ENCODE measurements at places on chromosomes 5 and 9. TPM values are rescaled to one million over a fixed set of nuclear protein-coding genes. Genes with fewer than 3 reads are reported as not detected.

Gene BSPRY
- not detected for total RNA-seq

Gene GABRA1
- not detected for total RNA-seq

Gene DMRT2
- not detected for total RNA-seq

Gene NUTM2G
- total RNA-seq = not detected

Gene CRHBP
- total RNA-seq = 3.5 TPM

Gene FAM81B
- not detected for total RNA-seq

Gene CXCL14
- not detected for total RNA-seq

Gene LRRTM2
- total RNA-seq = 2.6 TPM

Gene FOXD4L5
- 0.15 TPM for total RNA-seq

Gene PCDHA2
- total RNA-seq = 0.17 TPM

Gene GPR150
- 0.66 TPM for total RNA-seq

Gene TAF11L5
- not detected for total RNA-seq

Gene IFNA21
- total RNA-seq = not detected

Gene IRGM
- not detected for total RNA-seq

Gene RELL2
- total RNA-seq = 2.2 TPM

Gene CORO2A
- 0.33 TPM for total RNA-seq

Gene PRDM9
- not detected for total RNA-seq

Gene HNRNPA0
- 9.9 TPM for total RNA-seq

All from smooth muscle cell of trachea (primary cell).